Stimulated activated CD4-positive, alpha-beta T cell treated with anti-CD3 and anti-CD28 coated beads, Interleukin-15, amount 100 ng/mL, for 1 hour (primary cell): ENCODE measurements at places on chromosomes 4 and X.

GRCh38 chrX:39758791-39759525 lies 338.8 kb downstream of the BCOR start:
- DNase-seq = no peak

DNA sequence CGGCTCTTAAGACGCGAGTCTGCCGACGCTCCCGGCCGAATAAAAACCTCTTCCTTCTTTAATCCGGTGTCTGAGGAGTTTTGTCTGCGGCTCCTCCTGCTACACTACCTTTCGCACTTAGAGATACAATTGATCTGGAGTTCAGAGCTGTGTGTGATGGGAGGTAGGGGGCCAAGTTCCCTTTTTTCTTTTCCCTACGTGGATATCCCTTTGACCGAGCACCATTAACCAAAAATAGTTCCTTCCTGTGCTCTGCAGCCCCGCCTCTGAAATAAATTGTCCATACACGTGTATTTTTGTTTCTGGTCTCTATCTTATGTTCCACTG lies 555 bp upstream of the PGM2 start:
- DNase-seq = no peak

DNA sequence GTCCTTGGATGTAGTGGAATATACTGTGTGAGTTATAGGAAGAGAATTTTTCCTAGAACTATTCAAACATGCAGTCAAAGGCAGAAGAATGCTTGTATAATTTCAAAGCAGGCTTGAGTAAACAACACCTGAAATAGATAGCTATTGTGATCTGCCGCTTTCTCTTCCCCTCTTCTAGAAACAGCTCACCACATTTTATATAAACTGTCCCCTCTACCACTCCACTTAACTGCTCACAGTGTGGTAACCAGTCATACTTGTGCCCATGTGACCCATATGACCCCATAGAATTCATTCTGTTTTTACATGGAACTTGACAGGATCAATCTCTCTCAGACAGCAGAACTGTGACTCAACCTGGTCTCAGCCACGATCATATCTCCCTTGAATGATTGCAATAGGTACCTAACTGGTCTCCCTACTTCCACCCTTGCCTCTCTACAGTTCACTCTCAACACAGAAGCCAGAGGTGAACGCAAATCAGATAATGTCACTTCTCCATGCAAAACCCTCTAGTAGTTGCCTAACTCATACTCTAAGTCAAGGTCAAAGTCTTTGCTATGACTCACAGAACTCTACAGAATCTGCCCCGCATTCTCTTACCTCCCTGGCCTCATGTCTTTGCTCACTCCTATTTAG lies 85.6 kb upstream of the EFHC2 start:
- DNase-seq = no peak

GRCh38 chr4:79497001-79497400 lies 89.0 kb upstream of the GK2 start:
- DNase-seq = no peak

- DNase-seq = no peak
Observed at GRCh38 chr4:163273922-163274321, 58.5 kb downstream of the NPY1R start.

DNA sequence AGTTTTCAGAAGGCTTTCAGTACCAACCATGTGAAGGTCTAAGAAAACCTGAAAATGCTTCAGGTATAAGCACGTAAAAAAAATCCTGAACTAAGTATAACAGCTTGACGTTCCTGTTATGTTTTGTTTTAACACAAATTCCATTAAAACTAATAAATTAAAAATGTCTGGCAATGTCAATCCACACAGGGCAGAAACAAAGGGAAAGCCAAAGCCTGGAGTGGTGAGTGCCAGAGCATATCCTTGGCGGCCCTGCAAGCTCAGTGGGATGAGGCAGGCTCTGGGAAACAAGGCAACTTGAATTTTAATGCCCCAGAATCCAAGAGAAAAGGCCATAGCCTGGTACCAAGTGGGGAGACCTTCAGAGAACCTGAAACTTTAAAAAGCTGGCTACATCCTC lies 78.2 kb downstream of the EPHA5 start:
- DNase-seq = no peak

GRCh38 chrX:37000140-37000539 lies 8.0 kb upstream of the FAM47C start:
- no peak for DNase-seq

DNA sequence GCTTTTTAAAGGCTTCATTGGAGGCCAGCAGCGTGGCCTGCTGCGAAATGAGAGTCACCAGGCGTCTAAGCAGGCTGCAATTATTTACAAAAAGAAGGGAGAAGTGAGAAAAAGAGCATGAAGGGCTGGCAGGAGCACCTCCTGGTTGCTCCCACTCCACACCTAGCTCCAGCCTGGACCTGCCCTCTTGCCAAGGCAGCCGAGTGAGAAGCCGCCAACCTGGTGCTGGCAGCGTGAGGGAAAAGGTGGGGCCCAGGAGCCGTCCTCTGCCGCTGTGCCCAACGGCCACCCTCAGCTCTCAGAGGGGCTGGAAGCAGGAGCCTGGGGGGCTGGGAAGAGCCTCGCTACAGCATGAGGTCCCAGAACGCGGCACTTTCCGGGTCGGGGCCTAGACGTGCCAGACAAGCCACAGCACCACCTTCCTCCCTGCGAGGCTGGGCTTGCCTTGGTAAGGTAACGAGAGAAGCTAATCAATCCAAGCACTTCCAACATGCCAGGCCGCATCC lies 16.3 kb downstream of the SLC6A8 start:
- no peak for DNase-seq

- no peak for DNase-seq
Observed at GRCh38 chr4:106708464-106708816, 327.7 kb downstream of the DKK2 start.

GRCh38 chr4:79211490-79211889 lies 114.4 kb downstream of the NAA11 start:
- DNase-seq = no peak

- DNase-seq = no peak
Observed at GRCh38 chr4:126718136-126718535, 914.6 kb upstream of the INTU start.

- no peak for DNase-seq
Observed at GRCh38 chrX:116413273-116413672, 23.1 kb upstream of the SLC6A14 start.

- DNase-seq = no peak
Observed at GRCh38 chr4:134202166-134202956, 772 bp upstream of the PABPC4L start.

GRCh38 chr4:137861682-137862081 lies 329.4 kb upstream of the PCDH18 start:
- no peak for DNase-seq

GRCh38 chr4:186693159-186693815 lies 30.4 kb downstream of the FAT1 start:
- DNase-seq = no peak

GRCh38 chrX:21735768-21736127 lies 22.2 kb downstream of the SMPX start:
- no peak for DNase-seq

- DNase-seq = no peak
Observed at GRCh38 chr4:109368661-109369060, 65.0 kb upstream of the SEC24B start.

DNA sequence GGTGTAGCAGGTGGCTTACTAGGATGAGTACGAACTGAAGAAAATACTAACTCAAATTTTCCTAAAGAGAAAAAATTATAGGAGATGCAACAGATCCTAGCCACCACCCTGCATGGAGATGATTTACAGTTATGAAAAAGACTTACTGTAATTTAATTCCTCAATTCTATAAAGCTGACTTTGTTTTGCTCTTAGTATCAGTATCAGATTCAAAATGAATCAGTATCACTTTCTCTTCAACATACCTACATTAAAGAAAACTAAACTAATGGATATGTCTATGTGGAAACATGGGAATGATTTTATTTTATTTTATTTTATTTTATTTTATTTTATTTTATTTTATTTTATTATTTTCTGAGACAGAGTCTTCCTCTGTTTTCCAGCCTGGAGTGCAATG lies 525.8 kb downstream of the NLGN4X start:
- no peak for DNase-seq

GRCh38 chrX:149962859-149963757 lies 24.8 kb upstream of the EOLA2 start:
- DNase-seq = no peak

DNA sequence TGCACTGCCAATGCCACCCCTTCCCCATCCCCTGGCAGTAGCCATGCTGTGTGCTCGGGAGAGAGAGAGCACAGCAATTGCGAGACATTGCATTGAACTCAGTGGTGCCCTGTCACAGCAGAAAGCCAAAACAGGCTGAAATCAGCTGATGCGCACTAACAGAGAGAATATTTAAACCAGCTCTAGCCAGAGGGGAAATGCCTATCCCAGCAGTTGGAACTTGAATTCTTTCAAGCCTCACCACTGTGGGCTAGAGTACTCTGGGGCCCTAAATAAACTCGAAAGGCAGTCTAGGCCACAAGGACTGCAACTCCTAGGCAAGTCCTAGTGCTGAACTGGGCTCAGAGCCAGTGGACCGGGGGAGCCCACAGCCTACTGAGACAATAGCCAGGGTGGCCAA lies 17.7 kb upstream of the RP2 start:
- DNase-seq = no peak

GRCh38 chrX:118552121-118552900 lies 56.7 kb downstream of the DOCK11 start:
- DNase-seq = no peak

DNA sequence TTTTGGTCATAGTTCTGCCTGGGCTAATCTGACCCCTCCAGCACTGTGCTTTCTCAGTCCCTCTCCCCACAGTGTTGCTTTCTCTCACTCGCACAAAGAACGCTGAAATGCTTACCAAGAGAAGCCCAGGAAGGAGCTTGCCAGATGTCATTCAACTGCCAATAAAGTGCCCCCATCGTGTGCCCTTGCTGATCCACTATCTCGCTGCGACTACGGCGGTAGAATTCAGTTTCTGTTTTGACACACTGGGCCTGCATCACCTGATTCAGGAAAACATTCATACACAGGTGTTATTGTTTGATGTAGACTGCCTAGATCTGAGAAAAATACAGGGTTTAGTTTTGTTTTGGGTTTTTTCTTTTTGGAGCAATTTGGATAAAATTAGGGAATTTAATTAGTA lies 121.2 kb downstream of the MANBA start:
- no peak for DNase-seq

DNA sequence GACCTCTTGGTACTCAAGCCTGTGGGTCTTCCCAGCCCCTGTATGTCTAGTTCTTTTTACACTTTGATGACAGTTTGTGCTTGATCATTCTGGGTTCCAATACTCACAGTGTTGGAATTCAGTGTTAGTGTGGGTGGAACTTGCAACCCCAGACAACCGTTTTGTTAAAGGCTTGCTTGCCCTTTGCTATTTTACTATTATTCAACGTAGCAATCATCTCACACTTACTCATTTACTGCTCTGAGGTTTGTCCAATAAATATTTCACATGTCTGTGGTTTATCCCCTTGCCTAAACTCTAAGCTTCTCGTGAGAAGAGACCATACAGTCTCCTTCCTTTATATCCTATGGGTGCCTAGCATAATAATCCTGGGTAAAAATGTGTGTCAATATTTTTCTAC lies 15.3 kb downstream of the CCNG2 start:
- no peak for DNase-seq

DNA sequence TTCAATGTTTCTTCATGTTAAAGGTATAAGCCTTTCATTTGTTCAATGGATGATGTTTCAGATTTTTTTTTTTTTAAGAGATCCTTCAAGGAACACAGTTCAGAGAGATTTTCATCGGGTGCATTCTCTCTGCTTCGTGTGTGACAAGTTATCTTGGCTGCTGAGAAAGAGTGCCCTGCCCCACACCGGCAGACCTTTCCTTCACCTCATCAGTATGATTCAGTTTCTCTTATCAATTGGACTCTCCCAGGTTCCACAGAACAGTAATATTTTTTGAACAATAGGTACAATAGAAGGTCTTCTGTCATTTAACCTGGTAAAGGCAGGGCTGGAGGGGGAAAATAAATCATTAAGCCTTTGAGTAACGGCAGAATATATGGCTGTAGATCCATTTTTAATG lies 75.8 kb downstream of the NPNT start:
- DNase-seq = no peak

- DNase-seq = no peak
Observed at GRCh38 chrX:3143043-3143799, 102.0 kb downstream of the ARSF start.

DNA sequence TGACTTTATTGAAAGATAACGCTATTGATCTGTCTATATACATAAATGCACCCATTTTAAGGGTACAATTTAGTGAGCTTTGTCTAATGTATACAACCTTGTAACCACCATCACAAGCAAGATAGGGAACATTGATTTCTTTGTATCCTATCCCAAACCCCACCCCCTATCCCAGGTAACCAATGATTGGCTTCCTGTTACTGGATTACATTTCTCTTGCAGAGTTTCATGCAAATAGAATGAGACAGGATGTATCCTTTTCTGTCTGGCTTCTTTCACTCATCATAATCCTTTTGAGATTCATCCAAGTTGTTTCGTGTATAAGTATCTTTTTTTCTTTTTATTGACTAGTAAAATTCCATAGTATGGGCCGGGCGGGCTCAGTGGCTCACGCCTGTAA lies 1.6 kb upstream of the GRIPAP1 start:
- DNase-seq = no peak

DNA sequence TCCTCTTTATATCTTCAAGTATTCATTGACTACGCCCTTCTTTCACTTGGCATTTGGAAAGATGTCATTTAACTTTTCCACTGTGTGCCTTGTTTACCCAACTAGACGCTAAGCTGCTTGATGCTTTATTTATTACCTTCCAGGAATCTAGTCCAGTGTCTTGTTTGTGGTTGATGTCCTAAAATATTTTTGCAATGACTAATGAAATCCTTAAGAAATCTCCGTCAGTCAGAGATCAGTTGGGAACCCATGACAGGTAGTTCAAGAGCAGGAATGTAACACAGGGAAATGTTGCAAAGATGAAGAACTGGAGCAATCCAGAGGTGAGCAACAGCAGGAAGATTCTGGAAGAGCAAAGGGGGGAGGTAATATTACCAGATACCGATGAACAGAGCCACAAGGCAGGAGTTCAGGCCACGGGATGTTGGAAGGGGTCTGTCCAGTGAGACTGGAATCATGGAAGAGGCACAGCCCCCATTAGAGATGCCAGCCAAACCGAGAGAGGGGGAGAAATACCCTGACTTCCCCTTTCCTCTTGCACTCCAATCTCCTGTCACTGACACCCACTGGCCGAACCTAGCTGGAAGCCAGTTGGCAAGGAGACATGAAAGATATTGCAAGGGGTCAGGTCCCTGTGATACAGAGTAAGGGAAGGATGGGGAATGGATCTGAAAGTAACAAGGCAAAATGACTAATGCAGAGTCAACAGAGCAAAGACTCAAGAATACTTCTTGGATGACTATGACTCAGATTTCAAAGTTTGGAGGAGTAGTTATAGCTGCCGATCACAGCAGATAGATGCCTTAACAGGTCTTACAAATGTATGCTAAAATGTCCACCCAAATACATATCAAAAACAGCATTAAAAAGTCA lies 62.7 kb upstream of the PHKA2 start:
- DNase-seq = no peak

GRCh38 chrX:11423362-11423818 lies 130.2 kb downstream of the AMELX start:
- no peak for DNase-seq

- DNase-seq = no peak
Observed at GRCh38 chr4:43325220-43325967, 432.9 kb downstream of the GRXCR1 start.

GRCh38 chr4:139907001-139907809 lies 241.6 kb downstream of the MGST2 start:
- no peak for DNase-seq

- no peak for DNase-seq
Observed at GRCh38 chrX:15500497-15500966, at the start of gene BMX. TSS of gene BMX (plus strand) at chrX:15500807. CDS start at chrX:15508354, 7,547 bp downstream.

GRCh38 chr4:100430451-100430850 lies 87.4 kb downstream of the EMCN start:
- DNase-seq = no peak

- no peak for DNase-seq
Observed at GRCh38 chr4:151439320-151439719, 30.3 kb downstream of the FHIP1A start.
